ENCODE measurements at places on chromosomes 5 and 9.

DNA sequence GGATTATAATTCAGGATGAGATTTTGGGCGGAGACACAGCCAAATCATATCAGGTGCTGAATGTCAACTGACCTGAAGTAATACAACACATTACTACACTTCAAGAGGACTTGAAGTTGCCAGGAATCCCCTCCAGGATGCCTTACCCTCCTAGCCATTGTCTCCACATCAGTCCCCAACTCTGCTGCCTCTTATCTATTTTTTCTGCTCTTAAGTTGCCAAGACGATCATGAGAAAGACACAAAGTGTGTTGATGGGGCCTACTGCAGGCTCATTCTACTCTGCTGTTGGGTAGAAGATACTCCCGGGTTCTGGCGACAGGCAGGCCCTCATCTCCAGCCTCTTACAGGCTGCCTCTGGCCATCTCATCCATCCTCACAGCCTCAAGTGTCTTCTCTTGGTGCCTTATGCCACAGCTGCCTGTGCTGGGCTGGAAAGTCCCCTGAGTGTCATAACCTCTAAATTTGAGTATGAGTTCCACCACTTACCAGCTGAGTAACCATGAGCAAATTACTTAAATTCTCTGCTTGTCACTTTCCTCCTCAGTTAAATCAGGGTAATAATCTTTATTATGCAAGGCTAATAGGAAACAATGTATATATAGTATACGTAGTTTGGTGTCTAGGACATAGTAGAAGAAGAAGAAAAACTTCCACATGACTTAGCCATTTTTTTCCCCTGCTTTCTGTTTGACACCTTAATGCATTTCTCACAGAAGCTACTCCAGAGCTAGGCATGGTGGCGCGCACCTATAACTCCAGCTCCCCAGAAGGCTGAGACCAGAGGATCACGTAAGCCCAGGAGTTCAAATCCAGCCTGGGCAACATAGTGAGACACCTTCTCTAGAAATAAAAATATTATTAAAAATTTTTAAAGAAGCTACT, 73.0 kb upstream of the SNX2 start:
- no peak for DNase-seq

DNA sequence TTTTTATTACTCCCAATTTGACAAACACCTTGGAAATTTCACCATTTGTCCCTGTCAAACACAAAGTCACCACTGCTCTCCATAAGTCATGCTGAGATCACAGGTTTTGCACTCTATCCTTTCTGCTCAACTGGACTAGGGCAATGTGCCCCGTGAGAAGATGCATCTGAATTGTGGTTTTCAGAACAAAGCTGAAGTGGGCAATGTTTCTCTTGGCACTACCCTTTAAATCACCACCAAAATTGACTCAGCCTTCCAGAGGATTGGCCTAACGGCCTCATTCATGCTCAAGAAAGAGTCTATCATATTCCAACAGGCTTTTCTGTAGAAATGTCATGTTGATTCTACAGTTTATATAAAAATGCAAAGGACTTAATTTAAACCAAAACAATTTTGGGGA, 81.0 kb upstream of the TRIO start:
- no peak for DNase-seq

DNA sequence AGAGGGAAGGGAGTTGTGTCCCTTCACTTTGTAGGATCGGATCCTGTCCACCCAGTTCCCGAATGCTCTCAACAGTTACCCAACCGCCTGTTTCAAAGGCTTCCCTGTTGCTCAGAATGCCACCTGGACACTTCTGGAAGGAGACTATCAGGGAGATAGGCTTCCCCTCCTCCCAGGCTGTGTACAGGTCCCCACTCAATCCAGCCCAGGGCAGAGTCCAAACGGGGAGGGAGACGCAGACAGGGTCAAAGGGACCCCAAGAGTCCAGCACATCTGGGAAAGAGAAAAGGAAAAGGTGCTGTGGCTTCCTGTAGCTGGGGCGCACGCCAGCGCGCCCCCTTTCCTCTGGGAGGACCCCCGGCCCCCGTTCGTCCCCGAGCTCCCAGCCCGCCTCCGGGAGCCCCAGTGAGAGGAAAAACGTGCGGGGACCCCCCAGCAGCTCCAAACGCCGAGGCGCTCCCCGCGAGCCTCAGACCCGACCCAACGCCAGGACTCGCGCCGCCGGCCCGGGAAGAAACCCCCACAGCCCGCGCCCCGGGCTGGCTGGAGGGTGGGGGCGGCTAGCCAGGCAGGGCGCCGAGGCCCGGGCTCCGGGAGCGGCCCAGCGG, 640 bp downstream of the SURF4 start:
- DNase-seq, result no peak

DNA sequence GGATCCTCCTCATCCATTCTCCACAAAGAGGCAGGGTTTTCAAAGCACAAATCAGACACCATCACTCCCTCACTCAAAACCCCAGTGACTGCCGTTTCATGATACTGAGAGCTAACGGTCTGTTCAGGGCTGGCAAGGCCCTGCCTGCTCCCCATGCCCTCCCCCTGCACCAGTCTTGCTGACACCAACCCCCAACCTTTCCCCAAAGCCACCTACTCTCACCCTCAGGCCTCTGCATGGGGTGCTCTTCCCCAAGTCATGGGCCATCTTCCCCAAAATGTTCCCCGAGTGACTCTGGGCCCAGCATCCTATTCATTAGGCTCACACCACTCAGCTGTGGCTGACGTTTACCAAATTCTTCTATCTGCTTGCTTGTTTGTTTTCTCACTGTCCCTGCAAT, 21.7 kb upstream of the OLFM1 start:
- no peak for DNase-seq

GRCh38 chr5:31415960-31416359, 115.9 kb downstream of the DROSHA start:
- DNase-seq, result no peak

GRCh38 chr5:142846406-142846805, 76.2 kb downstream of the ARHGAP26 start:
- DNase-seq, result no peak

DNA sequence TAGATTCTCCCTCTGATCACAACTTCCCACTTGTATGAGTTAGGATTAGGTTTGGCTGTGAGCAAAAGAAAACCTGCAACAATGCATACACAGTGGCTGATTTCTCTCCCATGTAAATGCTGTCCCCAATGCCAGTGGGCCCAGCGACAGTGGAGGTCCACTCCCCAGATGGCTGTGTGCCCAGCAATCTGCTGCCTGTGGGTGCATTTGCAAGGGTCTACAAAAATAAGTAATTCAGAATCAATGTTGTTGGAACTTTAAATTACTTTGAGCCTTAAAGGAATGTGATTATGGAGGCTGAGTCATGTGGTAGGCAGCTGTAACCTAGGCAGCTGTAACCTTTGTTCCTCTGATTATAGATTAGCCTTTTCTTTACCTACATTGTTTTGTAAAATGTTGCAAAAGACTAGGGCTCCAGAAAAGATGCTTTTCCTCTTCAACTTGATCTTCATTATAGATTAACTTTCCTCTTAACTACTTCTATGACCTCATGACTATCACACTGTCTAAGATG, 14.2 kb upstream of the MXD3 start:
- DNase-seq, result no peak

GRCh38 chr5:96875791-96876291, 459 bp upstream of the ERAP2 start:
- DNase-seq, result no peak

- no peak for DNase-seq
These were observed 34.9 kb upstream of the LECT2 start for GRCh38 chr5:135989686-135990085.

DNA sequence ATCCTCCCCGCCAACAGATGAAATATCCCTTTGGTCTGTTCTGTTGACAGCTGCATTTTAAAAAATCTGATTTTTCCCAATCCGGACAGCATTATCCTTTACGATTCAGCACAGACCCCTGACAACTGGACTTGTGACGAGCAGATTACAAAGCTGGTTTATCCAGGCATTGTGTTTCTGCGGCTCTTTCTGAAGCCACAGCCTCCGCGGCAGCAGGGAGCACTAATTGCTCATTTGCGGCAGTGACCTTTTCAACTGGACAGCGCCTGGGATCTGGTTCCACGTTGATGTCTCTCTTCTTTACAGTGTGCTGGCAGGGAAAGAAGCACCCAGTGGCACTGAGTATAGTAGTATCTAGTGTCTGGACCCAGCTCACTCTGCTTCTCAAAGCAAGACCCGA, 351.2 kb downstream of the ZNF608 start:
- DNase-seq, result no peak

GRCh38 chr5:33937707-33938506, 1.7 kb downstream of the RXFP3 start:
- no peak for DNase-seq

DNA sequence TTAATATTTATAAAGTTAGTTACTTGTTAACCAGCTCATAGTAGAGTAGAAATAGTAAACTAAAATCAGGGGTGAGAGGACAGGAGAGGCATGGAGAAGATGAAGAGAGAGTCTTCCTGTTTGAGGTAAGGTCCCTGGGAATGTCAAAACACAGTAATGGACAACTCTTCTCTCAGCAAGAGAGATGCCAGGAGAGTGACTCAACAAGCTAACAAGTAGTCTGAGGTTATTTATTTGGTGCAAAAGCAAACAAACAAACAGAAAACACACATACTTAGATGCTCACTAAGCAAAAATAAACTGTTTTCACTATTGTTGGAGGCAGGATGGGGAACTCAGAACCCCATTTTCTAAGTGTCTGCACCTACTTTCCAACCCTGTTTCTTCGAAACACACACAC, 333.2 kb upstream of the RFX3 start:
- no peak for DNase-seq

DNA sequence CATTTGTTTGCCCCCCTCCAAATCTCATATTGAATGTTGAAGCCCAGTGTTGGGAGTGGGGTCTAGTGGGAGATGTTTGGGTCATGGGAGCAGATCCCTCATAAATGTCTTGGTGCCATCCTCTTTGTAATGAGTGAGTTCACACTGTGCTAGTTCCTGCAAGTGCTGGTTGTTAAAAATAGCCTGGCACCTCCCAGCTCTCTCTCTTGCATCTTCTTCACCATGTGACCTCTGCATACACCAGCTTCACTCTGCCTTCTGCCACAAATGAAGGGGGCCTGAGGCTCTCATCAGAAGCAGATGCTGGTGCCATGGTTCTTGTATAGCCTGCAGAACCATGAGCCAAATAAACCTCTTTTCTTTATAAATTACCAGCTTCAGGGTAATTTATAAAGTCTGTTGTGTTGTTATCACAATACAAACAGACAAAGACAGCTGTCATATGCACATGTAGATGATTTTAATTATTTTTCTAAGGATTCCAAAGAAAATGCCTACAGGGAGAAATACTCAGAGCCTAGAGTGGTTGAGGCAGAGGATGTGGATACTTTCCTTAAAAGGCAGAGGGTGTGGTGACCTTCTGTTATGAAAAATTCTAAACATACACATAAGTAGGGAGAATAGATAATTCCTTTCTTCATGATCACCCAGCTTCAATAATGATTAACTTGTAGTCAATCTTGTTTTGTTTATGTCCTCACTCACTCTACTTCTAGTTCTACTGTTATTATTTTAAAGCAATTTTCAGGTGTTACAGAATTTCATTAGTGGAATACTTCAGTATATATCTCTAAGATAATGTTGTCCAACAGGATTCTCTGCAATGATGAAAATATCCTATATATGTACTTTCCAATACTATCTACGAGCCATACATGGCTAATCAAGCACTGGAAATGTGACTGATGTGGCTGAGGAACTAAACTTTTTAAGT, 75.1 kb upstream of the RANBP6 start:
- DNase-seq, result no peak
